ENCODE measurements at places on chromosomes 2 and 18.

DNA sequence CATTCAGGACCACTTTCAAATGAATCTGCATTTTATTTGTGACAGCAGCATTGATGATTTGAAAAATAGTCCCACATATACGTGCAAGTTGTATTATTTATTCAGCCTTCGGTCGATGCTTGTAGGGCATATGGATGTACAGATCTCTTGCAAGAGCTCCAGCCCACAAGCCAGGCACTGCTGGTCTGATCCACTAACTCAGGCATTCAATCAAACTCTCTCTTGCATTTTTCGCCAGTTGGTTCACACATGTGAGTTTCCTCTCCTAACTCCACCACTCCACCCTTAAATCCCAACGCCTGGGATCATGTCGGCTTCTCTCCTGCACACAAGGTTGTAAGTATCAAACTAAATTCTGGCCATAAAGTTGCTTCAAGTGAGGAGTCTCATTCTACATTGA lies 318.7 kb downstream of the CYP26B1 start:
- no peak for DNase-seq

- no peak for DNase-seq
Observed at GRCh38 chr2:75022516-75022915, 64.1 kb downstream of the POLE4 start.

- DNase-seq: no peak
Observed at GRCh38 chr18:35460736-35461161, 37.0 kb downstream of the INO80C start.

DNA sequence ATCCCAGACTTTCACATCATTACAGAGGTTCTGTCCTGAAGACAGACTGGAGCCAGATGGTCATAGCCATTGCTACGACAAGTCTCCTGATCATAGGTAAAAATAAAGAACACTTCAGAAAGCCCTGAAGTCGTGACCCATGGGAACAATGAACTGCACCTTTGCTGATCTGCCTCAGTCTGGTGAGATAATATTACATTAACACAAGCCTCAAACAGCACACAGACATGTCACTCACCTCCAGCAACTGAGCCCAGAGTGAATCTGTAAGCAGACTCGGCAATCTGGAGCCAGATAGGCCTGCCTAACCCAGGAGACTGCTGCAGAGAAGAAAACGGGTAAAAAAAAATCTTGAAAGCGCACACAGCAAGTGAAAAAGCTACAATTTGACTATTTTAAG lies 79.2 kb downstream of the SLC25A12 start:
- no peak for DNase-seq

DNA sequence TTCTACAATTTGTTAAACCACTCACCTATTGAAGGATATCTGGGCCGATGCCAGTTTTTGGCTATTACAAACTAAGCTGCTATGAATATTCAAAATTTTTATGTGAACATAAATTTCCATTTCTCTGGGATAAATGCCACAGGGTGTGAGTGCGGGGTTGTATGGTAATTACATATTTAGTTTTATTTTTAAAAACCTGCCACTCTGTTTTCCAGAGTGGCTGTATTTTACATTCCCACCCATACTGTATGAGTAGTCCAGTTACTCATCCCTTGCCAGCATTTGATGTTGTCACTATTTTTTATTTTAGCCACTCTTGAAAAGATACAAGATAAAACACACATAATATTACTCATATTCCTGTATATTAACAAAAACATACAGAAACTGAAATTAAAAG lies 22.9 kb downstream of the GRP start:
- DNase-seq: no peak

Data from femur (tissue), 1 donor.